ENCODE measurements at places on chromosomes 12 and 14. TPM values are rescaled to one million over a fixed set of nuclear protein-coding genes. Genes with fewer than 3 reads are reported as not detected.

- DNase-seq: no peak
Observed at GRCh38 chr12:91887957-91888356, 257.7 kb downstream of the BTG1 start.

- DNase-seq: no peak
Observed at GRCh38 chr12:30219047-30219446, 435.3 kb upstream of the TMTC1 start.

GLIPR1 gene
- total RNA-seq: 5.8 TPM

DUSP6 gene
- 86.7 TPM for total RNA-seq

DAAM1 gene
- 10.5 TPM for total RNA-seq

- no peak for DNase-seq
Observed at GRCh38 chr12:104582739-104583138, 126.0 kb downstream of the CHST11 start.

NGB gene
- total RNA-seq: not detected

NUDT14 gene
- 14.7 TPM for total RNA-seq

GRCh38 chr14:85426068-85426935, 103.6 kb upstream of the FLRT2 start:
- no peak for DNase-seq

SLC39A2 gene
- 0.17 TPM for total RNA-seq

DNA sequence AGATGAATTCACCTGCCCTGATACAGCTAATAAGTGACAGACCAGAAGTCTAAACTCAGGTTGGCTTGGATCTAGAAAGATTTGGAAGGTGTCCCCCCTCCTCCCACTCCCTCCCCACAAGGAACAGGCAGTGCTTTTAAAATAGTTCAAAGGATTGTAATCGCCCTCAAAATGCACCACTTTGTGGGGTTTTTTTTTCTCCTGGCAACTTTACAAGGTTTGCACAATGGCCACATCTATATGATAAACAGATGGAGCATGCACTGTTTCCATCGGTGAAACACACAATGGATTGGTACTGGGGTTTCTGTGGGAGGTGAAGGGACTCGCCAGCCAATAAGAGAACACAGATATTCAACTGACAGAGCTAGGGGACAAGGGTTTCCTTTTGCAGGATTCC, 137.4 kb downstream of the LLPH start:
- no peak for DNase-seq

- DNase-seq: no peak
Observed at GRCh38 chr14:61670576-61670975, 24.7 kb upstream of the HIF1A start.

DNA sequence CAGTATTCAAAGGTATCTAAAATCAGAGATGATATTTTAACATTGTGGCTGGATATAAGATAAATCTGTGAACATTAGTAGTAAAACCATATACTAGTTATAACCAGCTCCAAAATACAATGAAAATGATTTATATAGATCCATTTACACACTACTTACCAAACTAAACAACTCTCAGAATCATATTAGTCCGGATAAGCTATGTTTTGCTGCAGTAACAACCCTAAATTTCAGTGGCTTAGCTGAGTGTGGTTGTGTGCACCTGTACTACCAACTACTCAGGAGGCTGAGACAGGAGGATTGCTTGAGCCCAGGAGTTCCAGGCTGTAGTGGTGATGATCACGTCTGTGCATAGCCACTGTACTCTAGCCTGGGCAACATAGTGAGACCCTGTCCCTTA, 23.8 kb downstream of the ZDHHC17 start:
- no peak for DNase-seq

DNA sequence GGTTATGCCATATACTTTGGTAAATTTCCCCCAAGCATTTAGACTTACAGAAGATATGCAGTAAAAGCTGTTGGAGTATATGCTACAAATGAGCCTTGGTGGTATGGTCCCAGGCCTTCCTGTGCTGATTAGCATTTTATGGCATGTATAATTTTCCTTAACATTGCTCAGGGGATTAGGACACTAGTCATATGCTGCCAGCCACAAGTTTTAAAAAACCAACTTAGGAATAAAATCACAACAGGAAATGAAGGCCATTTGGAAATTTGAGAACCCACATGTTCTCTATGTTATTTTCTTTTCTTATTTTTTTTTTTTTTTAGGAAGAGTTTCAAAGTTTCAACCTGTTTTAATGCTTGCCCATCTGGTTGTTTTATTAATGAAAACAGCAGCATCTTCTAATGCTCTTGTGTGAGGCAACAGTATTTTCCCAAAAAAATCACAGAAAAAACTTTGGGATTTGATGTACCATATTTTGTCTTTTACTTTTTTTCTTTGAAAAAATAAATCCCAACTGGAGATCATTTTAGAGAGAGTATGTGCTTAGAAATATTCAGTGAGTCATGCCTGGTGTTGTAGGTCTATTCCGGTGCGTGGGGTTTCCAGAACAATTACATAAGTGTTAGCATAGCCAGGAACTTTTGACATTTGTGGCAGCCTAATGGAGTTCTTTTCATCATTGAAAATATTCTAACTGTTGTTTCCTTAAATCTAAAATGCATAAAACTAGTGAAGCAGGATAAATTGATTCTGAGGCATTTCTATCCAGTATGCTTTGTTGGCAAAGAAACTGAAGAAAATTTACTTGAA, 21.7 kb upstream of the DUSP6 start:
- DNase-seq: no peak

GRCh38 chr14:98952593-98953350, 319.2 kb downstream of the BCL11B start:
- DNase-seq: peak; percentile 43

GRCh38 chr12:29611906-29612305, 114.4 kb upstream of the OVCH1 start:
- no peak for DNase-seq

DNA sequence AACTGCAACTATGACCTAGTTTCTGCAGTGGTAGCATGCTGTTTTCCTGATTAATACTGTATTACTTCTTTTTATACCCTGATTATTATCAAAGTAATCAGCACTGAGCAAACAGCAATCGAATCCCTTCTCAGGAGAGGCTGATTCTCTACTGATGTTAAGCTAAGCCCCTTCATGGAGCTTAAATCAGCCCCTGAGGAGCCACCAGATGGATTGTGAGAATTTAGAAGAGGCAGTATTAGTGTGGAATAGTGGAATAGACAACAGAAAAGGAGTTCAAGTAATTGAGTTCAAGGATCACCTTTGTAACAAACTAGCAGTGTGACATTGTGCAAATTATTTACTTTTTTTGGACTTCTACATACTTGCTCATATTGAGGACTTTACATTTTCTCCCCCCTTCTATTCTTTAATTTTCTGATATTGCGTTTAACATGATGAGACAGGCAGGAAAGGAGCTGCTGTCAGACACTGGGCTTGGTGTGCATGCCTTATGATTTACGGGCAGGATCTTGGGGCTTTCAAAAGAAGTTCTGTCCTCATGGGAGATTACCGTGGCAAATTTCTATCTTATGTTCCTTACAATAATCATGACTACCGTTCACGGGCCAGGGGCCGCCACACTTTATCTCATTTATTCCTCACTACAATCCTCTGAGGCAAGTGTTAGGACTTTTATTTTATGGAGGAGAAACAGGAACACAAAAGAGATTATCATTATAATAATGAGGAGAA, 68.0 kb downstream of the PTPRR start:
- no peak for DNase-seq

NFATC4 gene
- total RNA-seq: not detected

DNA sequence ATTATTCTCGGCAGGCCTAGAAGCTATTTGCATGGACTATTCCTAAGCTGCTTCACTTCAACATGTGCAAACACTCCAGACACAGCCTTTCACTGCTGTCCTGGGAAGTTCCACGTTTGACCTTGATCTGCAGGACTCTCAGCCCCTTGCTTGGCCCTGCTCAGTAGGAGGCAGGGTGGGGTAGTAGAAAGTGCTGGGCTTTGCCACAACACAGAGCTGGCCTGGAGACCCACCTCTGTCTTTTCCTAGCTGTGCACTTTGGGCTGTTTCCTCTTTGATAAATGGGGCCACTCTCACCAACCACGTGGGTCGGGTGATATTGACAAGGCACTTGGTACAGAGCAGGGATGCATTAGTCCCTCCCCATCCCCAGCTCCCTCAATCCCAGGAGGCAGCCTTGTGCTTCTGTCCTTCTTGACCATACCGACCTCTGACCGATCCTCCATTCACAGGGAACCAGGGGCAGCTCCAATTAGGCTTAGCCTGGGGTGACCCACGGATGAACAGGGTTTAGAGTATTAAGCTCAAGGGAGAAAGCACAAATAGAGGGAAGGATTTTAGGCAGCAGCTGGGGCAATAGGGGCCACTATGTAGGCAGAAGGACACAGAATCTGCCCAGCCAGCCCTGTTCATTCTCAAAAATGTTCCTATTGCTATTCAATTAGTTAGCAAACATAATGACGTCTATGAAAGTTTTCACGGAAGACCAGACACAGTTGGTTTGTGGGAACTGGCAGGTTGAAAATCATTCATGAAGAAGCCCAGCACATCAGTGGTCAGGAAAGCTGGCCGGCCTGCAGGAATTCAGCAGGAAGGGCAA, 63.3 kb downstream of the SYNE3 start:
- DNase-seq: no peak

DNA sequence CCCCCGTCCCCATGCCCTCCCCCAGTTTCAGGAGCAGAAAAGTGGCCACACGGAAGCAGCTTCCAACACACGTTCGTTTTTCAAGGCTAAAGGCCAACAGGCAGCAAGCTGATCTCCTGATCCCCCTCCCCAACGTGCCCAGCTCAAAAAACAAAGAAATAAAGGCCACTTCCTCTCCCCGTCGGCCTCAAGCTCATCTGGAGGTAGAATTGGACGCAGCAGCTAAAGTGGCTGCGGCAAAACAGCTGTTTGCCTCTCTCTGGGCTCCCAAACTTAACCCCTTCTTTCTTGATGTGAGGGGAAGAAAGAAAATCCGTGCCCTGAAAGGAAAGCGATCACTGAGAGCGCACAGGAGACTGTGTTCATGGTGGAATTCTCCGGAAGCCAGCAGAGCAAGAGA, 66.3 kb downstream of the SCARB1 start:
- no peak for DNase-seq

- DNase-seq: no peak
Observed at GRCh38 chr12:1916371-1917171, 1.9 kb downstream of the CACNA2D4 start.

DNA sequence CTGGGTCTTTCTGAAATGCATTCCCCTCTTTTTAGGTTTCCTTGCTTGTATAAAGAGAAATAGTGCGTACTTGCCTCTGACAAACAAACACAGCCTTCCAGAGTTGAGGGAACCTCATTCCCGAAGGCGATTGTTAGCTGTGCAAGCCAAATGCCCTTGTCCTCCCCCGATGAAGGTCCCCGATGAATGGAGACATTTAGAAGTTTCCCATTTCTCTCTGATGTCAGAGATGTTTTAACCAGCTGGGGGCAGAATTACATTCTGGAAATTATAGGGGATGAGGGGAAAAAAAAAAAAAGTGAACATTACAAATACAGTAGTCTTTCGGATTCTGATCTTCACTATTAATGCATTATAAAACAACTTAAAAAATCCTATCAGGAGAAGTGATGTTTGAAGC, 366.8 kb downstream of the VRK1 start:
- no peak for DNase-seq

DNA sequence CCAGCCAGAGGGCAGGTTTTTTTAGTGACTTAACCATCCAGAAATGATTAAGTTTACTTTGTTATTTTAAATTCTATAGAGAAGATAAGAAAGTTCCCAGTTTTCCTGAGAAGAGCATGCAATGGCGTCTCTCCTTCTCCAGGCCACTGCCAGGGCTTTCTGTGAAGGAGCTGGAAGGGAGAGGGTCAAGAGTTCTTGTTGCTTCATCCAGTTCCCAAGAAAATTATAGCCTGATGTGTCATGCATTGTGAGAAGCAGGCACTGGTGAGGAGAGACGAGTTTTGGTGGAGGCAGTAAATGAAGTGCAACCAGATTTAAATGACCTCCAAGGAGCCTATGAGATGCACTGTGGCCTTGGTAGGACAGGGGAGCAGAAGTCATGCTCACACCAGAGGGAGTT, 14.2 kb downstream of the ELK3 start:
- DNase-seq: no peak

- peak; percentile 28 for DNase-seq
Observed at GRCh38 chr14:71333705-71334104, 426.4 kb downstream of the PCNX1 start.

DNA sequence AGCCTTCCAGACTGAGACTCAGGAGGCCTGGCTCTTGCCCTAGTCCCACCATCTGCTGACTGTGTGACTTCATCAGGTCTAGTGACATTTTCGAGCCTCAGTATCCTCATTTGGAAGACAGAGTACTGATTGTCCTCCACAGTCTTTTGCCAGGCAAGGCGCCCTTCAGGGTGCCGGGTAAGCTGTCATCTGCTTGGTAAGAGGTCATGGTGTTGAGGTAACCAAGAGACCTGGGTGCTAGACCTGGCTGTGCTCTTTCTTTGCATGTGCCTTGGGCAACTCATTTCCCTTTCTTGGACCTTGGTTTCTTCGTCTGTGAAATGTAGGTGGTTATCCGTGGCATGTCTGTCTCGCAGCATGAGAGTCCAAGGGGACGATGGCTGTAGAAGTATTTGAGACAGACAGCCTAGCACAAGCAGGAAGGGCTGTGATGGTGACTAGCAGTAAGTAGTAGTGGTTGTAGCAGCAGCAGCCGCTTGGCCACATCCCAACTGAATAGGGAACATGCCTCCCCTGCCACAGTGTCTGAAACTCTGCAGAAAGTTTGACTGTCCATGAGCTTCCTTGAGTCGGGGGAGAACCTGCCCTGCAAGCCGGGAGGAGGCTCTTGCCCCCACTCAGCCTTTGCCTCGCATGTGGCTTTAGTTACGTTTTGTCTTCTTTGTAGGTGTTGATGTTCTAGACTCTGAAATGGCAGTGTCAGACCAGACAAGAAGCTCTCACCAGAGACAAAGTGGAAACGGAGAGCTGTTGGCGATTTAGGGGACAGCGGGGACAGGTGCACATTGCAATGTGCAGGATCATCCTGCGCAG, 40.3 kb downstream of the EVL start:
- DNase-seq: peak; percentile 44

- DNase-seq: no peak
Observed at GRCh38 chr12:46770501-46771183, 55.2 kb downstream of the SLC38A4 start.

ACOT4 gene
- total RNA-seq: 3.3 TPM

- no peak for DNase-seq
Observed at GRCh38 chr12:68479896-68480291, 130.8 kb upstream of the RAP1B start.

GRCh38 chr14:57865403-57866198, at the start of gene SLC35F4:
Gene SLC35F4, minus strand, starts transcription at chr14:57866092.
- DNase-seq: no peak

DNA sequence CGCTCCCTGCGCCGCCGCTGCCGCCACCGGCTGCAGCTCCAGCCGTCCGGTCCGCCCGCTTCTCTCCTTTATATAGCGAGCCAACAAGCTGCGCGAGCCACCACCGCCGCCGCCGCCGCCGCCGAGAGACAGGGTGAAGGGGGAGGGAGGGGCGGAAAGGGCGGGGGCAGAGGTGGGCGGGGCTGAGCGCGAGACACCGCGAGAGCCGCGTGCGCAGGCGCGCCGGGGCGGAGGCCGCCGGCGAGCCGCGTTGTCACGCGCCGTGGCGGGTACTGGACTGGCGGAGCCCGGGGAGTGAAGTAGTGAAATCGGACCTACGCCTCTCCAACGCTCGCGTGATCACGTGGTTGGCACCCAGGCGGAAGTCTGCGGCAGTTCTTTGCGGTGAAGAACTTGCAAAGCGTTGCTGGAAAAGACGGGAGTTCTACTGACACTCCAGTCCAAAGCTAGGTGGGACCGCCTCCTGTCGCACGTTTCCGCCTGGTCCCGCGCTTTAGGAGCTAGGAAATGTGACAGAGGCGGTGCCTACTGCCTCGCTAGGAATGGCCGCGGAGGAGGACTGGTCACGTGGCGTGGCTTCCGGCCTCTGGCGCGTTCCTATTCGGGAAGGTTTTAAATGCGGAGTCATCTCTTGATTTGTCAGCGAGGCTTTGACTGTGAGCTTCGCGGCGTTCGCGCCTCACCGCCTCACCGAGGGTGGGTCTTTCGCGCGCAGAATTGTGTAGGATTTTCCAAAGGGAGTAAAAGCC, at the start of gene GTF2A1:
GTF2A1 (minus strand) TSS at position 130 of the 749 bp plus-strand sequence. CDS start 441 bp downstream, outside the sequence.
- DNase-seq: peak; percentile 96
